ENCODE measurements at places on chromosomes 1 and 21. TPM values are rescaled to one million over a fixed set of nuclear protein-coding genes. Genes with fewer than 3 reads are reported as not detected.

GRCh38 chr1:205451202-205451601 lies 4.6 kb downstream of the BLACAT1 start:
- H3K27me3 ChIP-seq: no peaks in the 10 kb centered on the region
- no peak overlapping the region for H3K4me3 ChIP-seq
- no peaks in the 10 kb centered on the region for H3K4me1 ChIP-seq
- DNase-seq: no peak
- H3K36me3 ChIP-seq: no peaks in the 10 kb centered on the region

DNA sequence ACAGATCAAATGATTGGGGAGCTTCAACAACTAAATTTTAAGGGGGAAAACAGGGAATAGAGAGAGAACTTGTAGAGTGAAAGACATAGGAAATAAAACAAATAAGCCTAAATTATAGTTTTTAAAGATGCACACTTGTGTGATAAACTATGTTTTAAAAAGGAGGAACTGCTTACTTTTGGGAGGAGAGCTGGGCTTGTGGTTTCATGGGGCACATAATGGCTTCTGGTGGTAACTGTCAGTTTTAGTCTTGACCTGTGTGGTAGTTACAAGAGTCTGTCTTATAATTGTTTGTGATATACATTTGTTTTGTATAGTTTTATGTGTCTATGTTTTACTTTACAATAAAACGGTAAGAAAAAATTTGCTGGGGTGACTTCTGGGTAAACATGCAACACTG lies 165.3 kb downstream of the COL24A1 start:
- H3K36me3 ChIP-seq: no peaks in the 10 kb centered on the region
- no peak for DNase-seq
- no peak overlapping the region for H3K4me3 ChIP-seq
- H3K27me3 ChIP-seq: no peaks in the 10 kb centered on the region

DNA sequence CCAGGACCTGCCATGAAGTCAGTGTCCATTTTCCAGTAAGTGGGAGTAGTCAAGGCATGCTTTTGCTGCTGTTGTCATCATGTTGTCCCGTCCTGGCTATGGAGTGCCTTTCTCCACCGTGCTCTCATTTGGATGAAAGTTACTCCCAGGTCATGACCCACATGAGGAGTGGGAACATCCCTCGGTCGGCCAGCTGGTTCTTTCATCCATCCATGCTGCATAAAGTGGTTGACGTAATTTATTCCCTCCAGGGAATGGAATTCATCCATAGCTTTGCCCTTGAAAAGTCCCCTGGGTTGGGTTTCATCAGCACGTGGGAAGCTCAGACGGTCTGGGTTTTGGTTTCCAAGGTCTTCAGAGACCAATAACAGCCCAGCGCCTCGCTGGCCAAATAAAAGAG lies 11.6 kb downstream of the PLA2G2A start:
- no peak for DNase-seq
- no peak overlapping the region for H3K4me3 ChIP-seq
- H3K36me3 ChIP-seq: no peaks in the 10 kb centered on the region
- H3K4me1 ChIP-seq: no peaks in the 10 kb centered on the region
- no peaks in the 10 kb centered on the region for H3K27me3 ChIP-seq
- no peak overlapping the region for H3K27ac ChIP-seq

GRCh38 chr1:32150847-32151246 lies 28.6 kb upstream of the TXLNA start:
- H3K4me1 ChIP-seq: no peaks in the 10 kb centered on the region
- no peak overlapping the region for H3K4me3 ChIP-seq
- no peaks in the 10 kb centered on the region for H3K36me3 ChIP-seq
- no peak overlapping the region for H3K27ac ChIP-seq
- no peaks in the 10 kb centered on the region for H3K27me3 ChIP-seq
- DNase-seq: no peak

DNA sequence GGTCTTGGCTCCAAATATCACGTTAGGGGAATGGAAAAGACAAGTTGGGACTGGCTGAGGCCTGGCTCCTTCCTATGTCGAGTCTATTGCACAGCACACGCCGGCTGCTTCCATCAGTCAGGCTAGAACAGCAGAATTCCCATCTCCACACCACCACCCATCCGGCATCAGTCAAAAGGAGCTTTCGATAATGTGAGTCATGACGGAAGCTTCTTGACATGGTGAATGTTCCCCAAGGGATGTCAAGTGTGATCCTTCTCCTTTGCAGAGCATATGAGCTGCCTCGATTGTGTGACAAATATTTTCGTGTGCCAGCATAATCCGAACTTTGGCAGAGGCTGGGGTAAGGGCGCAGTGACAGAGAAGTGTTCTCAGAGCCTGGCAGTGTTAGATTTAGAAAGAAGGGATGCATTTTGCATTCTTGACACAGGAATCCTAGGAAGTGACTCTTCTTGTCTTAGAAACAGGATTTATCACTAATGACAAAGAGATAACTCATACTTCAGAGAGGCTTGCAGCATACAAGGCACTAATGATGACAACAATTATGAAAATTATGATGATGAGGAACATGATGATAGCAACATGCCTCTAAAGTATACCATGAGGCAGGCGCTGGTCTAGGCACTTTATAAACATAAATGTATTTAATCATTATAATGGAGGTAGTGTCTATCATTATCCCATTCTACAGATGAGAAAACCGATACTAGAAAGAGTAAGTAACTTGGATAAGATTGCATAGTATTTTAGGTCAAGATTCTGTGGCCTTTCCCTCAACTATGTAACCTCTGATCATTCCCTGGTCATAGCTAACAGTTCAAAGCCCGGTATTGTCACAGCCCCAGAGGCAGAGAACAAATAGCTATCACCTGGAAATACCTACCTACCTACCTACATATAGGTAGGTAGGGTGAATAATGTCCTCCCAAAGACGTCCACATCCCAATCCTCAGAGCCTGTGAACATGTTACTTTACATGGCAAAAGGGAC lies 135.0 kb downstream of the KCNJ6 start:
- no peak overlapping the region for H3K27ac ChIP-seq
- DNase-seq: no peak
- H3K4me1 ChIP-seq: no peaks in the 10 kb centered on the region
- no peaks in the 10 kb centered on the region for H3K27me3 ChIP-seq

DNA sequence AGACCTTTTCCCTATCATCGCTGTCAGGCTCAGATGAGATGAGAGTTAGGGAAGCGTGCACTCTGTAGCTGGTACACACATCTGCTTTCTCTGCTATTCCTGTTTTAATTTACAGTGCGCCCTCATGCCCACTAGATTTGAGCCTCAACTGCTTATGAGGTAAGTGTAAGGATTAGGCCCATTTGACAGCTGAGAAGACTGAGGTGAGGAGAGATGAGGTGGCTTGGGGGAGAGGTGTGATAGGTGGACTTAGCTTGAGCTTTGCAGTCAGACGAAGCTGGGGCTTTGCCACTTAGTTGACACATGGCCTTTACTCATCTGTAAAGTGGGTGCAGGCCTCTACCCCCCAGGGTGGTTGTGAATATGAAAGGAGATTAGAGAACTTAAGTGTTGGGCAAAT lies 8.5 kb downstream of the TMEM61 start:
- H3K4me3 ChIP-seq: no peak overlapping the region
- H3K36me3 ChIP-seq: no peaks in the 10 kb centered on the region
- H3K27ac ChIP-seq: no peak overlapping the region
- no peaks in the 10 kb centered on the region for H3K4me1 ChIP-seq
- H3K27me3 ChIP-seq: no peaks in the 10 kb centered on the region
- DNase-seq: peak; percentile 6

- H3K27ac ChIP-seq: no peak overlapping the region
- no peaks in the 10 kb centered on the region for H3K4me1 ChIP-seq
- no peaks in the 10 kb centered on the region for H3K36me3 ChIP-seq
- no peak for DNase-seq
These were observed 48.9 kb downstream of the NME7 start for GRCh38 chr1:169318536-169319244.

Gene GPR161
- 19.8 TPM for total RNA-seq

Gene WNT2B
- 5.8 TPM for total RNA-seq

Gene TBX19
- 4.1 TPM for total RNA-seq

Gene PYHIN1
- total RNA-seq: 2.9 TPM

- no peaks in the 10 kb centered on the region for H3K27me3 ChIP-seq
- no peaks in the 10 kb centered on the region for H3K4me1 ChIP-seq
- H3K36me3 ChIP-seq: no peaks in the 10 kb centered on the region
- no peak for DNase-seq
These were observed 64.3 kb downstream of the ADCY10 start for GRCh38 chr1:167849666-167850065.
